ENCODE measurements at places on chromosomes 12 and 14.

DNA sequence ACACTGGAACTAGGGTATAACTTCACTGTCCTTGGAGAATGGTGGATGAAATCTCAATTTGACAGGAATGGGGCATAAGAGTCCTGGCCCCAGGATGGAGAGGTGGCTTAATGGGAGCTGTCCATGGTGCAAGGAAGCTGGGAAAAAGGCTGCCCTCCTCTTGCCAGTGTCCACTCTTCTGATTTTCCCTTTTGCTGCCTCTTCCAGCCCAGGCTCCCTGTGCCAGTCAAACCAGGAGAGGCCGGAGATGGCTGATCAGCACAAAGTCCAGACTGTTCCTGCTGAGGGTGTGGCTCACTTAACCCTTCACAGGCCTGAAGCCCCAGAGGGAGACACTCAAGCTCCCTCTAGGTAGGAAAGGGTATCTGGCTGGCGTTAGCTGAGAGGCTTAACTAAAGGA, at the start of gene MYO1A:
Gene MYO1A, minus strand, starts transcription at position 240 of the 400 bp plus-strand sequence. CDS start 1,806 bp downstream, outside the sequence.
- DNase-seq = no peak

GRCh38 chr14:68503186-68503825, 289.6 kb downstream of the ZFP36L1 start:
- DNase-seq = no peak

- peak; percentile 79 for DNase-seq
Observed at GRCh38 chr12:43882578-43883178, 46.8 kb downstream of the TMEM117 start.

DNA sequence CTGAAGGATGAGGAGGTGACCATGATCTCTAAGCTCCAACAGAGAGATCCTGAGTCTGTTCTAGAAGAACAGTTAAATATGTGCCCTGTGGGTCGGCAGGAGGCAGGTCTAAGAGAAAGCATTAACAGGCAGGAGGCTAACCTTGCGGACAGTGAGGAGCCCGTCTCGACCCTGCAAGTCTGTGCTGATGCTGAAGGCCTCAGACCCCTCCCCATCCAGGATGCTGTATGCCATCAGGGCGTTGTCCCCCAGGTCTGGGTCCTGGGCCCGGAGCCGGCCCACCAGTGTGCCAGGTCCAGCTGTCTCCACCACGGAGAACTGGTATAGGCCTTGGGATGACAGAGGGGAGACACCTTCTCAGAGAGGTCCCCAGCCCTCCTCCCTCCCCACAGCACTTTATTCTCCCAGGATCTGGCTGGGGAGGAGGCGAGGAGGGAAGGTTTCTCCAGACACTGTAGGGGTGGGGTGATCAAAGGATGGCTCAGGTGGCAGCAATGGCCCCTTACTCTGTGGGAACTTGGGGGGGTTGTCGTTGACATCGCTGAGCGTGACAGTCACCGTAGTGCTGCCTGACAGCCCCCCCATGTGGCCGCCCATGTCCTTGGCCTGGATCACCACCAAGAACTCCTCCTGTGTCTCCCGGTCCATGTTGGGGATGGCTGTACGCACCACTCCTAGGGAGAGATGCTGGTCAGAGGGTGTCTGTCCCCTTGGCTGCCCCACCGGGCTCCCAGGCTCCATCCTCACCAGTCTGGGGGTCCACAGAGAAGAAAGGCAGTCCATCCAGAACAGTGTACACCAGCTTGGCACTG, 3.1 kb downstream of the CDH24 start:
- peak; percentile 37 for DNase-seq

- DNase-seq = no peak
Observed at GRCh38 chr12:55901881-55902490, 25.7 kb downstream of the PYM1 start.

GRCh38 chr14:99984036-99984435, 81.2 kb upstream of the EVL start:
- no peak for DNase-seq

DNA sequence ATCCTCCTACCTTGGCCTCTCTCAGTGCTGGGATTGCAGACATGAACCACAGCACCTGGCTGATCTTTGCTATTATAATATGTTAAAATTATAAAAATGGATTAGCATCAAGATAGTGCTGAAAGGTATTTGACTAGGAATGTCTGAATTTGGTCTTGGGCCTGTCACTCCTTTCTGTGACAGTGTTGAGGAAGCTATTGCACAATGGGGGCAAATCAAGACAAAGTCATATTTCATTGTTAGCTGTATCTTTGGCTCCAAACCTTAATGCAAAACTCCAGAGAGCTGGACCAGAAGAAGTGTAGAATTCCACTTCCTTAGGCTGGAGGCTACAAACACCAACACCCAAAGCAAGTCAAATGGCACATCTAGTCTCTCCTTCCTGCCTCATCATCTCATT, 42.2 kb downstream of the ZCRB1 start:
- no peak for DNase-seq

- no peak for DNase-seq
Observed at GRCh38 chr12:46725332-46725731, 100.5 kb downstream of the SLC38A4 start.

DNA sequence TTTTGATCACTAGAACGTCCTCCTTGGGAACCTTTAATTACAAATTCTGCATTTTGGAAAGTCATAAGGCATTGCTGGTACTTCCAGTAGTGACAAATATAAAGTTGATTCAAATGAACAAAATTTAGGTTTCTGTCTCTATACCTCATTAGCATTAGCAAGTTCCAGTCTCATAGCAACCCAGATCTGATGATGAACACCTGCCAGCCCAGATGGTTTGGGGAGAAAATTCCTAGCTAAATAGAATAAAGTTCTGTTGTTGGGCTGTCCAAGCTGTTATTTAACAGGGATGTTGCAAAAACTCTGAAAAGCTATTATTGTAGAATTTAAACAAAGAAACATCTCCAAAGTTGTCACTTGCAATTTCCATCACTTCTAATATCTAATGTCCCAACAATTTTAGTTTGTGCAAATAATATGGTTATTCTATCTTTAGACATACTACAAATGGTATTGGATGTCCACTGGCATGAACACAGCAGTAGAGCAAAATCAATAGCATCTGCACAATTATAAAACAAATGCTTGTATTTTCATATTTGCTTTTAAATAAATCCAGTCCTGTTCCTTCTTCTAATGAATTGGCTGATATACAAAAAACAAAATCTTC, 299.4 kb downstream of the SLC16A7 start:
- peak; percentile 53 for DNase-seq

DNA sequence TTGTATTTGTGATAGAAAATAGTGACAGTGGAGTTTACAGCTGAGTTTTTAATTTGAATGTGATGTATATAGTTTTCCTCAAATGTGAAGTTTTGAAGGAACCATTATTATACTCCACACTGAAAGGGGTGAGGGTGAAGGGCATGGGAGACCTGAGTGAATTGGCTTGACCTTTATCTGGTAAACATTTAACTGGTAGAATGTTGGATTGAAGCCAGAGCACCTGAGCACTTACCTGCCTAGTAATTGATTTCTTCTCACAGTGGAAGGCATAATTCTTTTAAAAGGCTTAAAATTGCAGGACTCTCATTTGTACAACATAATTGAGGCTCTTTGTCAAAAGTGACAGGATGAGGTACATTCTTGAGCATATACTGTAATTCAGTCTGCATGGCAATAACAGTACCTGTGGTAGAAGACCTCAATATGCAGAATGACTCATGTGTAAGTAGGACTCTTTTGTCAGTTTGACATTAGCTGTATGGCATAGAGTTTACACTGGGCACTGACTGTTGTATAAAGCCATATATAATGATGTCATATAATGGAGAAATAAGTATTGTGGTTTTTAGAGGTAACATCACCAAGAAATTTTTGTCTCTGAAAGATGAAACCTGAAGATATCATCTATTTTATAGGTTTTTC, 309.6 kb downstream of the TMTC2 start:
- no peak for DNase-seq

DNA sequence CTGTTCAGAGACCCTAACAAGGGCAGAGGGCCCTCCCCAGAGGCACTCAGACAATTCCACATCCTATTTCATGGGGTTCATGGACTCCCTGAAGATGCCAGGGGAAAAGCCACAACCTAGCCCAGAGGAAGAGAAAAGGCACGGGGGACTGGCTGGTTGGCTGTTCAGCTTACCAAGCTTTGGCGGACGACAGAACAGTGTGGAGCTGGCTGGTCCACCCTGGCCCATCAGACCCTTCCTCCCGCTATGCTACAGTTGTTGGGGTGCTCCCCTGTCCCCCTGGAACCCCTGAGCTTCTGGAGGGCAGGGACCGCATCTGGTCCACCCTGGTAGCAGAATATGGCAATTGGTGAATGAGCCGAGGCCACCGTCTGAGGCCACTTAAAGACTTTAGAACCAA, 6.3 kb downstream of the TESC start:
- no peak for DNase-seq

GRCh38 chr14:63908667-63909264, 56.0 kb downstream of the SYNE2 start:
- DNase-seq = no peak

DNA sequence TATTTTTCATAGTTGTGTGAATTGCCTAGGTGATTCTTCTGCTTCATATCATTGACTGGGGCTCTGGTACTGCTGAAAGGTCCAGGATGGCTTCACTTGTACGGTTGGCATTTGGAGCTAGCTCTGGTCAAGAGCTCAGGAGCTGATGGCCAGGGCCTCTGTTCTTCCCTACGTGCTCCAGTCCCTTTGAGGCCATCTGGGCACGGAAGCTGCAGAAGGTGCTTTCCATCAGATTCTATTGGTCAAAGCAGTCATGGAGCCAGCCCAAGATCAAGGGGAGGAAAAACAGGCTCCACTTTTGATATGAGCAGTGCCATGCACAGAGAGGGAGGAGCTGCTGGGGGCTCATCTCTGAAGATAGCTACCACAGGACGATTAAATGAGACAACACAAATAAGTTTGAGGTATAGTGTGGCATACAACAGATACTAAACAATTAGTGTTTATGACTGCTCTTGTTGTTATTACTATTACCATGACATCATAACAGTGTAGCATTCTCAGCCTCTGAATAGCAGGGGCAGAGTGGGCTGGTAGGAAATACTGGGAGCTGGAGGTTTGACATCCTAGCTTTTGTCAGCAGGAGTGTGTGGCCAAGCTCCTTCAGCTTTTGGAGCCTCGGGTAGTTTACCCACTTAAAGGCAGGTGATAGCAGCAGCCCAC, 10.4 kb downstream of the KRT83 start:
- no peak for DNase-seq

DNA sequence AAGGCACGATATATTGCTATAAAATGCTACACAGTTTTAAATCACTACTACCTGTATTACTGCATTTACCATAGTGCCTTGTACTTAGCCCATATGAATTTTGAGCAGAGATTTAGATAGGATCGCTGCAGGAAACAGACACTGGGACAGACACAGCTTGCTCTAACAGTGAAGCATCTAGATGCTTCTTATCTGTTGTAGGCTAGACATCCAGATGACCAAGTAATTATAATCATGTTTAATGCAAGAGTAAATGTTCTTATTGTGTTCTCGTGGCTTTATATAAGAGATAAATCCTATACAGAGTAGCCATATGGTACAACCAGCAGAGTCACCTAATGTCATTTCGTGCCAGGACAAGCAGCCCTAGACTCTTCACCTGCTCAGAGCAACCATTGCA, 92.8 kb downstream of the ASCL1 start:
- DNase-seq = no peak

DNA sequence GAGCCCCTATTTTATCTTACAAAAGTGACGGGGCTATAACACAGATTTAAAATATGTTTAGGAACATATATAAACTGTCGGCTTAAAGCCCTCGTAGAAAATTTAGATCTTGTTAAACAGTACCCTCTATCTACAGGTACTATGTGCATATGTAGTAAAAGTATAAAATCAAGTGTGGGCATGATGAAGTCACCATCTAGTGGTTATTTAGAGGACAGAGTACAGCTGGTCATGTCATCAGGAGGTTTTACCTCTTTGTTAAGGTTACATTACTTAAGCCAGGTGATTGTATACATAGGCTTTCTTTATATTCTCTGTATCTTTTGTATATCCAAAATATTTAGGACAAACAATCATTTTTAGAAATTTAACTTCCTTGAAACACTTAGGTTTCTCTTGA, 18.2 kb upstream of the TNS2 start:
- no peak for DNase-seq

GRCh38 chr12:123078120-123078465, 72.8 kb downstream of the PITPNM2 start:
- peak; percentile 86 for DNase-seq

DNA sequence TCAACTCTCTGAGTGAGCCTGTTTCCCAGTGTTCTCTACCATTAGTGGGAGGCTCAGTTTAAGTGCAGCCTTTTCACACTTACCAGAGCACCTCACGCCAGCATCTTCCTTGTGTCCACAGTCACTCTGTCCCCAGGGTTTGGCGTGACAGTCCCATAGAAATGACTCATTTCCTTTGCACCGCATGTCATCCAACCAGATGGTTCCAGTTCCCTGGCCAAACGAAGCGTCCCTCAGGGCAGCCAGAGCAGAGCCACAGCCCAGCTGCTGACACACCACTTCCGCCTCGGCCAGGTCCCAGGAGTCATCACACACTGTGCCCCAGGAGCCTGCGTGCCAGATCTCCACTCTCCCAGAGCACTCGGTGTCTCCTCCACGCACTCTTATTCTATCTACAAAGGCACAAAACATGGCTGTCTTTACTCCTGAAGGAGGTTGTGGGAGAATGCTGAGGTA, 65.4 kb downstream of the ACSM4 start:
- peak; percentile 46 for DNase-seq

GRCh38 chr12:88309546-88309945, 167.4 kb downstream of the TMTC3 start:
- no peak for DNase-seq

DNA sequence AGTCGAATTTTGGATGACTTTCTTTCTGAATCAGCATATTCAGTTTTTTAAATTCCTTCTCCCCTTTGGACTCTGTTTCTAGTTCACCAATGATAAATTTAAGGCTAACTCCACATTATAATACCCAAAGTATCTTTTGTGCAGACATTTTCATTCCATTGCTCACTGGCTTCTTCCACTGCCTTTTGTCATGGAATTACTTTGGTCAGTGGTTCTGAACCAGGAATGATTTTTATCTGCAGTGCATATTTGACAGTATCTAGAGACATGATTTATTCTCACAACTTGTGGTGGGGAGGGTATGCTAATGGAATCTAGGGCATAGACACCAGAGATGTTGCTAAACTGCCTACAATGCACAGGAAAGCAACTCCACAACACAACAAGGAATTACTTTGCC, 234.4 kb upstream of the PRKD1 start:
- DNase-seq = no peak

GRCh38 chr12:88052686-88053085, 23.5 kb upstream of the C12orf50 start:
- DNase-seq = peak; percentile 43

- DNase-seq = no peak
Observed at GRCh38 chr14:104304451-104305351, 166.3 kb downstream of the KIF26A start.

GRCh38 chr12:48336061-48336460, 14.7 kb downstream of the ZNF641 start:
- DNase-seq = no peak

DNA sequence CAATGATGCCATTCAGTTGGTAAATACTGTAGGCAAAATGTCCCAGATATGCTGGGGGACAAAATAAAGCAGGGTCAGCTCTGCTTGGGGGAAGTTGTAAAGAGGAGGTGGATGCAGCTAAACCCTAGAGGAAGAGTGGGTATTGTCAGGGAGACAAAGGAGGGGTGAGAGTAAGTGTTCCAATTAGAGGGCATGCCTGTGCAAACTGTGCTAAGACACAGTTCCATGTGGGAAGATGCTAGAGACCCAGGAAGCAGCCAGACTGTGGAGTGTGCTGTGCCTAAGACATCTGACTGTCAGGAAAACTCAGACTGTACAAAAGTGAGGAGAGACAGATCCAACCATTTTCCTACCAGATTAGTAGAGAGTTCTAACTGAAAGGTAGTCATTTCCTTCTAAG, 474.3 kb downstream of the ATP23 start:
- DNase-seq = no peak

Measured in eye (tissue), 1 donor.